ENCODE measurements at places on chromosomes 12 and 14.

- no peak for DNase-seq
- H3K4me3 ChIP-seq: no peak overlapping the region
- peaks cover 36% of the 10 kb centered on the region for H3K27me3 ChIP-seq
- H3K27ac ChIP-seq: no peak overlapping the region
- peaks cover 2% of the 10 kb centered on the region for H3K36me3 ChIP-seq
Observed at GRCh38 chr14:89036371-89036770, 211.9 kb downstream of the TTC8 start.

- H3K27ac ChIP-seq: no peak overlapping the region
- H3K27me3 ChIP-seq: no peaks in the 10 kb centered on the region
- H3K36me3 ChIP-seq: no peaks in the 10 kb centered on the region
- no peaks in the 10 kb centered on the region for H3K4me1 ChIP-seq
- DNase-seq: no peak
Observed at GRCh38 chr14:79248126-79248525, 963.2 kb downstream of the DIO2 start.

DNA sequence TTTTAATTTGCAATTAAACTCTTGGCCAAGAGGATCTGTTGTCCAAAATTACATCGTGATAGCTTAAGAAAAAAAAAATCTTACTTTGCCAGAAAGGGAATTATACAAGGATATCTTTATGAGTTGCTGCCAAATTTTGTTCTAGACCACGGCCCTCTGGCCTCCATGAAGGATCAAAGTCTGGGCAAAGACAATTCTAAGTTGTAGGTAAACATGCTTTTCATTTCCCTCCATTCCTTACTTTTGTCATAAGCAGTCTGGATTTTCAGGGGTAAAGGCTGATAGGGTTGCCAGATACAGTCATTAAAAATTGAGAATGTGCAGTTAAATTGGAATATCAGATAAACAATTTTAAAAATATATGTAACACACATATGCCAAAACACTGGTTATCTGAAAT is 135.1 kb downstream of the MON2 start:
- no peak for DNase-seq
- H3K36me3 ChIP-seq: no peaks in the 10 kb centered on the region
- peak overlapping the region; percentile 91 for H3K4me3 ChIP-seq
- peaks cover 30% of the 10 kb centered on the region for H3K4me1 ChIP-seq
- peak overlapping the region; percentile 100 for H3K27ac ChIP-seq

DNA sequence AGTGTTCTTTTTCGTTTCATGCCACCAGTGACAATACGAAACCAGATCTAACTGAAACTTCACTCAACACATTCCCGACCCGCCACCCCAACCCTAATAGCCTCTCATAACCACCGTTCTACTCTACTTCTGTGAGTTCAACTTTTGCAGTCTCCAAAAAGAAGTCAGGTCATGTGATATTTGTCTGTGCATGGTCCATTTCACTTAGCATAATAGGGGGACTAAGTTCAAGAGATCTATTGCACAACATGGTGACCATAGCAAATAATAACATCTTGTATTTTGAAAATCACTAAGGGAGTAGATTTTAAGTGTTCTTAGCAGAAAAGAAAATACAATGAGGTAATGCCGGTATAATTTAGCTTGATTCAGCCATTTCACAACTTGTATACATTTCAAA is 376.4 kb downstream of the DIO2 start:
- no peaks in the 10 kb centered on the region for H3K4me1 ChIP-seq
- no peak for DNase-seq
- no peak overlapping the region for H3K4me3 ChIP-seq

DNA sequence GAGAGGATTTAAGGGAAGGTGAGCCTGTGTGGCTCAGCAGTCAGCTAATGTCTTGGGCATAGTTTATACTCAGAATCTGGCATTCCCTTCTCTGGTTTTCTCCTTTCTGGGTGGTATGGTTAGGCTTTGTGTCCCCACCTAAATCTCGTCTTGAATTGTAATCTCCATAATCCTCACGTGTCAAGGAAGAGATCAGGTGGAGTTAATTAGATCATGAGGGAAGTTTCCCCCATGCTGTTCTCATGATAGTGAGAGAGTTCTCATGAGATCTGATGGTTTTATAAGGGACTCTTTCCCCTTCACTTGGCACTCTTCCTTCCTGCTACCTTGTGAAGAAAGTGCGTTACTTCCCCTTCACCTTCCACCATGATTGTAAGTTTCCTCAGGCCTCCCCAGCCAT is 169.8 kb upstream of the PELI2 start:
- H3K4me3 ChIP-seq: no peak overlapping the region
- peaks cover 3% of the 10 kb centered on the region for H3K27me3 ChIP-seq
- H3K4me1 ChIP-seq: no peaks in the 10 kb centered on the region
- DNase-seq: no peak

- H3K36me3 ChIP-seq: no peaks in the 10 kb centered on the region
- peaks cover 18% of the 10 kb centered on the region for H3K27me3 ChIP-seq
- no peak for DNase-seq
- H3K27ac ChIP-seq: no peak overlapping the region
- H3K4me3 ChIP-seq: no peak overlapping the region
- no peaks in the 10 kb centered on the region for H3K4me1 ChIP-seq
Observed at GRCh38 chr14:75344411-75344810, 65.8 kb downstream of the FOS start.

DNA sequence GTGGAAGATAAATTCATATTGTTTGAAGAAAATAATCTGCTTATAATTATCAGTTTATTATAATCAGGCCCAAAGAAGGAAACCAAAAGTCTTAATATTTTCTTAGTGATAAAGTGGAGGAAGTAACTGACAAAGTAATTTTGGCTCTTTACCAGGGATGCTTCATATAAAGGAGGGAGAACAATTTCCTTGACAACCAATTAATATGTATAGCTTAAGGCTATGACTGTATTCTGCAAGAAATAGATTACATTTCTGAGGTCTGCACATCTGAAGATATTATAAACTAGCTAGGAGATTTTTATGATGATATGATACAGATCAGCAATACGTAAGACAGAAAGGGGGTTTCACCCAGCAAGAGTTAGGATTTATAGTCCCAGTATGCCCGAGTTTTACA is 90.8 kb downstream of the BICD1 start:
- peaks cover 9% of the 10 kb centered on the region for H3K4me1 ChIP-seq
- H3K27me3 ChIP-seq: no peaks in the 10 kb centered on the region
- H3K36me3 ChIP-seq: peaks cover 21% of the 10 kb centered on the region
- DNase-seq: no peak

GRCh38 chr12:127162902-127163301 is 1104.1 kb upstream of the TMEM132C start:
- DNase-seq: no peak
- H3K4me3 ChIP-seq: peak overlapping the region; percentile 74
- no peaks in the 10 kb centered on the region for H3K27me3 ChIP-seq

GRCh38 chr14:101665478-101666078 is 95.9 kb upstream of the PPP2R5C start:
- H3K4me1 ChIP-seq: no peaks in the 10 kb centered on the region
- H3K27ac ChIP-seq: no peak overlapping the region
- H3K27me3 ChIP-seq: peaks cover 70% of the 10 kb centered on the region

- H3K27ac ChIP-seq: no peak overlapping the region
- no peaks in the 10 kb centered on the region for H3K4me1 ChIP-seq
- H3K4me3 ChIP-seq: no peak overlapping the region
- H3K27me3 ChIP-seq: no peaks in the 10 kb centered on the region
- H3K36me3 ChIP-seq: no peaks in the 10 kb centered on the region
Observed at GRCh38 chr12:91833780-91834359, 311.8 kb downstream of the BTG1 start.

DNA sequence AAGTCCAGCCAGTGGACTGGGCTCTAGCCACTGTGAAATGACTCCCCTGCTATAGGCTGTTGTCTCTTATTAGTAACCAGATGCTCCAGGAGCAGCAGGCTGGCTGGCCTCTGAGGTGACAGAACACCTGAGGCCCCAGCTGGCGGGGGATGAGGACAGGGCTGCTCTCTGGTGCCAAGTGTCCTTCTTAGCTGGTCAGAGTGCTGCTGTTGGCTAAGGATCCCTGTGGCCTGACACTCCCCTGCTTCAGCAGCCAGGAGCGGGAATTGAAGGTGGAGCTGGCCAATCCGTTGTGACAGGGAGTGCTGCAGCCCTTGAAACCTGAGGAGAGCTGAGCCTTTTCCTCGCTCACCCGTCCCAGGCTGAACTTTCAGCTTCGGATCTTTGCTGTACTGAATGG is 30.7 kb downstream of the TMEM229B start:
- peaks cover 2% of the 10 kb centered on the region for H3K27me3 ChIP-seq
- DNase-seq: no peak
- H3K36me3 ChIP-seq: no peaks in the 10 kb centered on the region
- no peaks in the 10 kb centered on the region for H3K4me1 ChIP-seq
- H3K27ac ChIP-seq: no peak overlapping the region

DNA sequence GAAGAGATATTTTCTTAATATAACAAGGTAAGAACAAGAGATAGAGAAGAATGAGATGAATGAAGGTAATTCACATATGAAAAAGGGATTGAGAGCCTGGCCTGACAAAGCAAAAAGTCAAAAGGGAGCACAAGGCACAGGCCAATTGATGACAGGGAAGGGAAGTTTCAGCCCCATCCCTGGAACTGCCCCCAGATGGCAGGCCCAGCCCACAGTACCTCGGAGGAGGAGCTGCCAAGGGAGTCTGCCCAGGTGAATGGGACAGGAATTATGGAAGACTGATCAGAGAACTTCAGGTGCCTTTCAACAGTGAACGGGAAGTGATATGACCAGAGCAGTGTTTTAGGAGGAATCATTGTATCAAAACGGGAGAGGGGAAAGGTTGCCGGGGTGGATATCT is 15.7 kb downstream of the SNRPF start:
- no peak overlapping the region for H3K4me3 ChIP-seq
- peaks cover 7% of the 10 kb centered on the region for H3K4me1 ChIP-seq
- no peaks in the 10 kb centered on the region for H3K27me3 ChIP-seq
- no peak for DNase-seq
- no peaks in the 10 kb centered on the region for H3K36me3 ChIP-seq
- no peak overlapping the region for H3K27ac ChIP-seq

DNA sequence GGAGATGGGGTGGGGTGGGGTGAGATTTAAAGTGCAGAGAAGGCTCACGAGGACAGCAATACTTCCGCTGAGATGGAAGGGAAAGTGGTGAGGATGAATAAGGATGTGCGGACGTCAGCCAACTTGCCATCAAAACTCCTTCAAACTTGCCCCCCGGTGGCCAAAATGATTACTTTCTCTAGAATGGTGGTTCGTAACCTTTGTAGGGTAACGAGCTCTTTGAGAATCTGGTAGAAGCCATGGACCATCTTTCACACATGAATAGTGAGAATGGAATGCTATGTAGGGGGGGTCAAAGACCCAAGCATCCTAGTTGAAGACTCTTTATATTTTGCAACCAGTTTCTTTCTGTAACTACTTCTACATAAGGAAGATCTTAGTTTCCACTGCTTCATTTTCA is 245.9 kb upstream of the DDHD1 start:
- no peak overlapping the region for H3K27ac ChIP-seq
- H3K36me3 ChIP-seq: peaks cover 16% of the 10 kb centered on the region
- DNase-seq: no peak
- peaks cover 2% of the 10 kb centered on the region for H3K27me3 ChIP-seq

GRCh38 chr14:100440207-100440631 is 117.1 kb downstream of the SLC25A47 start:
- no peak for DNase-seq
- H3K27me3 ChIP-seq: no peaks in the 10 kb centered on the region
- H3K4me3 ChIP-seq: no peak overlapping the region
- no peak overlapping the region for H3K27ac ChIP-seq

- H3K4me1 ChIP-seq: no peaks in the 10 kb centered on the region
- H3K4me3 ChIP-seq: no peak overlapping the region
Observed at GRCh38 chr12:21580748-21581516, 23.7 kb downstream of the GYS2 start.

DNA sequence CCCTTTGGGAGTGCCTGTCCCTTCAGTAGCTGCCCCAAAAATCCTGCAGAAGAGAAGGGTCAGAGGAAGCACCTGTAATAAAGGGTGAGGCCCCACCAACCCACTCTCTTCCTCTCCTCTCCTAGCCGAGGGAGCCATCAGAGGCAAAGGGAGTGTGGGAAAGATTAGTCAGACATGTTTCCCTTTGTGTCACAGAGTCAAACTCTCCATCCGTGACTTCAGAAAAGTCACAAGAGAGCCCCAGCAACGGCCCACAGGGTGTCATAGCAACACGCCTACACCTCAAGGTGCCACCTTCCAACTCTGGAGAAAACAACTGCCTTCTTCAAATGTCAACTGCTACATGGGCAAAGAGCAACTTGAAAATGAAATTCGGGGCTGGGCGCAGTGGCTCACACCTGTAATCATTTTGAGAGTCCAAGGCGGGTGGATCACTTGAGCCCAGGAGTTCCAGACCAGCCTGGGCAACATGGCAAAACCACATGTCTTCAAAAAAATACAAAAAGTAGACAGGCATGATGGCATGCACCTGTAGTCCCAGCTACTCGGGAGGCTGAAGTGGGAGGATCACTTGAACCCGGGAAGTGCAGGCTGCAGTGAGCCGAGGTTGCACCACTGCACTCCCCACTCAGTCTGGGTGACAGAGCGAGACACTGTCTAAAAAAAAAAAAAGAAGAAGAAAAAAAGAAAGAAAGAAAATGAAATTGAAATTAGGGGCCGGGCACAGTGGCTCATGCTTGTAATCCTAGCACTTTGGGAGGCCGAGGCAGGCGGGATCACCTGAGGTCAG is 17.7 kb upstream of the CD27 start:
- H3K27me3 ChIP-seq: no peaks in the 10 kb centered on the region
- peak overlapping the region; percentile 78 for H3K4me3 ChIP-seq
- peak; percentile 73 for DNase-seq
- peak overlapping the region; percentile 88 for H3K27ac ChIP-seq
- H3K4me1 ChIP-seq: peaks cover 25% of the 10 kb centered on the region
- H3K36me3 ChIP-seq: no peaks in the 10 kb centered on the region

- no peaks in the 10 kb centered on the region for H3K27me3 ChIP-seq
- no peak overlapping the region for H3K4me3 ChIP-seq
- H3K4me1 ChIP-seq: peaks cover 24% of the 10 kb centered on the region
- DNase-seq: no peak
- H3K27ac ChIP-seq: no peak overlapping the region
- no peaks in the 10 kb centered on the region for H3K36me3 ChIP-seq
Observed at GRCh38 chr14:102688290-102688689, 89.0 kb upstream of the TRAF3 start.

DNA sequence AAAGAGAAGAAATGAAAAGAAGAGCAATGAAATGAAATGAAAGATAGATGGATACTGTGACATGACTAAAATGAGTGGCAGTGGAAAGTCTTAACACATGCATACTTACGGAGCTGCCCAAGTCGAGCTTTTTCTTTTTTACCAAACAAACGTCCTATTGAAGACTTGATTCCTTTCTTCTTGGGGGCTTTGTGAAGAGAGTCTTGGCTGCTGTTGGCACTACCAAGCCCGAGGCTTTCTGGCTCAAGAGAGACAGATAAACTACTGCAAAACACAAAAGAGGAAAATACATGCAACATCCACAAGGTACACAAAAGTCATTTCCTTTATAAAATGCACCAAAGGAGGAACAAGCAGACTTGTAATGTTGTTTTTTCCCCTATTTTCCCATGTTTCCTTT is 261.2 kb downstream of the ACSS3 start:
- H3K27me3 ChIP-seq: no peaks in the 10 kb centered on the region
- H3K36me3 ChIP-seq: no peaks in the 10 kb centered on the region
- H3K4me1 ChIP-seq: no peaks in the 10 kb centered on the region
- DNase-seq: no peak
- no peak overlapping the region for H3K4me3 ChIP-seq
- no peak overlapping the region for H3K27ac ChIP-seq

- no peak overlapping the region for H3K4me3 ChIP-seq
- no peaks in the 10 kb centered on the region for H3K36me3 ChIP-seq
- no peak for DNase-seq
Observed at GRCh38 chr14:37903343-37904191, 304.1 kb upstream of the SSTR1 start.

All from natural killer cell treated with Interleukin-12 subunit alpha and Interleukin-12 subunit beta and Interleukin-15 and Interleukin-18, amount 100 ng/mL, for 72 hours (primary cell).